Muscle of leg (tissue), 16 donors: ENCODE measurements at places on chromosomes 2 and 18. TPM values are rescaled to one million over a fixed set of nuclear protein-coding genes. Genes with fewer than 3 reads are reported as not detected.

VRK2 gene
- 15.0 TPM for total RNA-seq

GPR155 gene
- 3.8 TPM for total RNA-seq

SH2D6 gene
- 0.13 TPM for total RNA-seq

RIT2 gene
- total RNA-seq: not detected

FAM110C gene
- total RNA-seq: 0.71 TPM

ANO7 gene
- total RNA-seq: 0.35 TPM

TEX44 gene
- not detected for total RNA-seq

CHMP3 gene
- total RNA-seq: 132 TPM
